ENCODE measurements at places on chromosomes 5 and 9.

DNA sequence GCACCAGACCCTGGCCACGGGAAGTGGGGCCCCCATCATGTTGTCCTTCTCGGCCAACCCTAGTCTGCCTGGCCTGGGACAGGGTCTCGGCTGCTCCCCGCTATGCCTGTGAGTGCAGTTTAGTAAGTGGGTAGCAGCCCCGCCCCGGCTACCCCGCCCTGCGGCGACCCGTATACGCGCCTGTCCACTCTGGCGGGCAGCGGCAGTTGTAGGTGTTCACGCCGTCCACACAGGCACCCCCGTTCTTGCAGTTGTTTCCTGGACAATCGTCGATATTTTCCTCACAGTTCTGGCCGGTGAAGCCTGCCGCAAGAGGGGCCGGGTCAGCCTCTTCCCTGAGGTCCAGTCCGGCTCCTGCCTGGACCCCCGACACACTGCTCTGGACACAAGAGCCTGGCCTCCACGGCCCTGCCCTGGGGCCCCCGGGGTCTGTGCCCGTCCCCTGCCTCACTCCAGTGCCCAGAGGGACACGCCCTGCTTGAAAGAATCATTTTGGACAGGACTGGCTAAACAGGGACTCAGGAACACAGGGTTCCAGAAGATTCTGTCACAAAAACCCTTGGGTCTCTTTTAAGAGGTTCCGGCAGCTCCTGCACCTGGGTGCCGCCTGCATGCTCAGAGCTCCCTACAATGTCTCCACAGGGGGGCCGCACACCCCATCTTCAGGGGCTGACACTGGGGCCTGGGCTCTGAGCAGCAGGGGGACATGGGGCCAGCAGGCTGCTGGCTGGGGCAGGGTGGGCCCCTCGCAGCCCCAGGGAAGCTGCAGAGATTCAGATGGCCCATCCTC lies 26.4 kb downstream of the NOTCH1 start:
- DNase-seq: no peak

DNA sequence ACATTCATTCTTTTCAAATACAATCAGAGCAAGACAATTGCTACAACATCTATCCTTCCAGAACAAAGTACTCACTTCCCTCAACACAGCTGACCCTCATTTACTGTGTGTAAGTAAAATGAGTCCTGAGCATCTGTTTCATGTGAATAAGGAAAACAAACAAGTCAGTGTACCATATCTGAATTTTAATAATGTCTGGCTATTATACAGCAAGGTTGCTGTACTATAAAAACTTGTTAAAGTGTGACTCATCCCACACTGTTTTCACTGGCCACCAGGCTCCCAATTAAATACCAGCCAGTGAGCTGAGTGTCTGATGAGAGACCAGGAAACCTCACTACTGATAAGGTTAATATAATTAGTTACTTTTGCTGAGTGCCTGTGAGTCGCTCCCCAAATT lies 339.8 kb downstream of the AGTPBP1 start:
- DNase-seq: no peak

- DNase-seq: no peak
These were observed 161.9 kb downstream of the CDH6 start for GRCh38 chr5:31355337-31355736.

- DNase-seq: no peak
These were observed 11.9 kb downstream of the GNPDA1 start for GRCh38 chr5:142000704-142001484.

GRCh38 chr5:151200913-151201595 lies 22.8 kb downstream of the CCDC69 start:
- no peak for DNase-seq

DNA sequence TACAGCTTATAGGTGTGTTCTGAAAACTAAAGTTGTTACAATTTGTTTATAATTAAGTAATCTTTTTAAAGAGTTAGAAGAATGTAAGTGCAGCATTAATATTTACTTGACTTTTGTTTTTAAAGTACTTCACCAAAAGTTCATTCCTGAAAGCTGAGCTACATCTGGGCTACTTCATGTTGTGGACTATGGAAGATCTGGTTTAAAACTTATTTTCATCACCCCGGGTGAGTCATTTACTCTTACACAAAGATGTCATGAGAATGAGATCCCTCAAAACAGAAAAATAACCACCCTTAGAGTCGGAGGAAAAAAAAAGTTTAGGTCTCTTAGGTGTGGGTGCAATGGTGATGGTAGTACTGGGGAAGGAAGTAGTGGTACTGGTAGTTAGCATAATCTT lies 5.1 kb downstream of the POU5F2 start:
- no peak for DNase-seq

GRCh38 chr9:112028242-112029221 lies 131.9 kb downstream of the UGCG start:
- DNase-seq: no peak

DNA sequence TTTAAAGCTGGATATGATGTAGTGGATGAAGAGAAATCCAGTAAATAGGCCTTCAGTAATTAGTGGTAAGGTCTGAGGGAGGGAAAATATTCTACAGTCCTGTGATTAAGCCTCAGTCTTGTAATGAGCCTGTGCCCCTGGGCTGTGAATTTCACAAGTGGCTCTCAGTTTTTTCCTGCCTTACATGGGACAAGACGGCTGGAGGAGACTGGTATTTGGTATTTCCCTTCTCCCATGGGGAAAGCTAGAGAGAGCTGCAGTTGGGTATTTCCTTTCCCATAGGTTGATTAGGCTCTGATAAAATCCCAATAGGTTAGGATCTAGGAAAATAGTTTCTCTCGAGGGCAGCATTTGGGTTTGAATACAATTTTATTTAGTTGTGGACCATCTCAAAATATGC lies 62.2 kb upstream of the GNA14 start:
- no peak for DNase-seq

DNA sequence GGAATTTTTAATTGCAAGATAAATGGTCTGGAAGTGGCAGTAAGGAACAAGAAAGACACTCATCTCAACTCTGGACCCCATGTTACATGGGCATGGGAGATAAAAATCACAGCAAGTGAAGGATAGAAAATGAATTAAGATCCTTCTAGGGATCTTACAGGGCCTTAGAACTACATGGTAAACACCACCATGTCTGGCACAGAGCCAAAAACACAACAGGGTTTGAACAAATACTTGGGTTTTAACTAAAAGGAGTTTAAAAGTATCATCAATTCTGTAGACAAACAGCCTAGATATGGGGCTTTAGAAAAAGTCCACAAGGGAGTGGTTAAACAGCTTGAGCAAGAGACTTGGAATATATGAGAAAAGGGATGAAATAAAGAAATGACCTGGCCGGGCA lies 366.4 kb downstream of the ARL15 start:
- no peak for DNase-seq

- no peak for DNase-seq
These were observed 283.6 kb upstream of the PRDM9 start for GRCh38 chr5:23223846-23224245.

GRCh38 chr9:134219646-134220060 lies 55.3 kb upstream of the RNU6ATAC start:
- no peak for DNase-seq

DNA sequence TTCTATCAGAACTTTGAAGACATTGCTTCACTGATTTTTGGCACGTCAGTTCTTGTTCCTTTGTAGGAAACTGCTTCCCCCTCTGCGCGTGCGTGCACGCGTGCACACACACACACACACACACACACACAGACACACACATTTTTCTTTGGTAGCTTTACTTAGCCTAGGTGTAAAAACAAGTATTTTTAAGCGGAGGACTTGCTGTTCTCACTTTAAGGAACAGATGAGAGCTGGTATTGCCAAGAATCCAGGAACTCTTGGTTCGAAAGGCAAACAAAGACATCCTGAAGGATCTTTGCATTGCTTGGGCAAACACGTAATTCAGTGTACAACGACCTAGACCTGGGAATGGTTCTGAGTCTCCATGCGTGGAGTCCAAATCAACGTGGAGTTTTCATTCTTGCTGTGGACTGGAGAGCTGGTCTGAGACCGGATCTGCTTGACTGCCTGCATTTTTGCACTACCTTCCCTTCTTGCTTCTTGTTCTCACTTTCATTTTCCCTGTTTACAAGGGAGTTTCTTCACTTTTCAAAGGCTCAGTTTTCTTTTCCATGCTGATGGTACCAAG lies 8.2 kb downstream of the TMEM268 start:
- no peak for DNase-seq

GRCh38 chr5:64260756-64261155 lies 95.1 kb downstream of the RNF180 start:
- DNase-seq: no peak

- DNase-seq: no peak
These were observed at the start of gene PROP1 for GRCh38 chr5:177995691-177996595. Gene PROP1, minus strand, starts transcription at chr5:177996242. Its CDS starts 309 bp downstream, at chr5:177995933.

DNA sequence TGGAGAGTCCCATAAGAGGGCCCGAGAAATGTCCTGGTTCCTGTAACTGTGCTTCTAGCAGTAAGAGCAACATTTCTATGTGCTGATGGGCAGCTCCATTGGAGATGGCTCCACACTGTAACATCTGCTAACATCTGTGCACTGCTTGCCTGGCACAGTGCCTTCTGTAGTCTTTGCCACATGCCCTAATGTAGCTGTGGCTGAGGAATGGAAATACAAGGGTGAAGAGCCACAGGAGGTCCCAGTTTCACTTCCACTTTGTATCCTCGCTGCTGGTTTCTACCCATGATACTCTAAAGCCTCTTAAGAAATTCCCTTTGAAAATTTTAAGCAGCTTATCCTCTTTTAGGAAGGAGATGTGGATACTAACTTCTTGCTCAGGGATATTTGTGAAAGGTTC lies 97.4 kb downstream of the HOMER1 start:
- no peak for DNase-seq

DNA sequence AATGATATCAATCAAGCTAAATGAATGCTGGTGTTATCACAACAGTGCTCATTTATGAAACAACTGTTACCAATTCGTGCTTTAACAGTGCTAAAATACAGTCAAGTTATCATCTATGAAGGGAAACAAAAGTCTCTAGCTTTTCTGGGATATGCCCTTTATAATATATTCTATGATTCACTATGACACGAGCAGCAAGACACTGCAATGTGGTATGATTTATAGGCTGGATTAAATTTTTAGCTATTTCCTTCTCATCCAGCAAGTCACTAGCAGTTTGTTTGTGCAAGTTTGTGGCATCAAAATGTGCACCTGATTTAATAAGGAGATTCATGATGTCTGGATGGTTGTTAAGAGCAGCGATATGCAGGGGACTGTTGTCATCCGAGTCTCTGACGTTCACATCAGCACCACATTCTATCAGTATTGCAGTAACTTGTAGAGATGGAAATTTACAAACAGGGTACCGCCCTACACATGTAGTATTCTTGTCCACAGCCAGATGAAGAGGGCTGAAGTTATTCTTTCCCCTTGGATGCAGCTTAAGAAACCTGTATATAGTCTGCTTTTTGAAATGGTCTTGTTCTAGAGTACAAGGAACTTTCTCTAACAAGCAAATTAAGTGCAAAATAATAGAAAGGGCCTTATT lies 20.3 kb downstream of the FEM1C start:
- no peak for DNase-seq

GRCh38 chr5:137935190-137935589 lies 45.9 kb downstream of the PKD2L2 start:
- DNase-seq: no peak

GRCh38 chr9:137112564-137113384 lies 1.8 kb downstream of the DPP7 start:
- no peak for DNase-seq

DNA sequence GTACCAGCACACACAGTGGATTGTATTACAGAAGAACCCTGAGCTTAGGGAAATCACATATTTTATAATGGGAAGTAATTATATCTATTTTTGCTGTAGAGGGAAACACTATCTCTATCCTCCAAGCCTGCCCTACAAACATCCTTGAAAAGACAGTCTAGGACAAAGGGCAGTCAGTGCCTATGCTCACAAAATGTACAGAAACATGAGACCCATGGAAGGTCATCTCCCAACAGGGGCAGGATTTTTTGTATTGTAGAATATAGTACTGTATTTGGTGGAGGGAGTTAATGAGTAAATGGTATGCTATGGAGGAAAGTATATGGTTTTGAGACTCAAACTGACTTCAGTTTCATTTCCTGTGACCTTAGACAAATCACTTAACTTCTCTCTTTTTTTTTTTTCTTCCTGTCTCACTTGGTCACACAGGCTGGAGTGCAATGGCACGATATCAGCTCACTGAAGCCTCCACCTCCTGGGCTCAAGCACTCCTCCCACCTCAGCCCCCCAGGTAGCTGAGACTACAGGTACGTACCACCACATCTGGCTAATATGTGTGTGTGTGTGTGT lies 5.8 kb upstream of the RAB14 start:
- no peak for DNase-seq

- no peak for DNase-seq
These were observed 29.3 kb upstream of the LVRN start for GRCh38 chr5:115932991-115933390.
